ENCODE measurements at places on chromosomes 1 and 21. TPM values are rescaled to one million over a fixed set of nuclear protein-coding genes. Genes with fewer than 3 reads are reported as not detected.
A peak's percentile ranks its signal among the peaks of the same experiment; 100 is the strongest.

GRCh38 chr1:193019442-193020026 is 39.6 kb downstream of the UCHL5 start:
- DNase-seq = peak; percentile 49

GRCh38 chr1:110673197-110673701 is 1.5 kb downstream of the KCNA3 start:
- no peak for DNase-seq

DNA sequence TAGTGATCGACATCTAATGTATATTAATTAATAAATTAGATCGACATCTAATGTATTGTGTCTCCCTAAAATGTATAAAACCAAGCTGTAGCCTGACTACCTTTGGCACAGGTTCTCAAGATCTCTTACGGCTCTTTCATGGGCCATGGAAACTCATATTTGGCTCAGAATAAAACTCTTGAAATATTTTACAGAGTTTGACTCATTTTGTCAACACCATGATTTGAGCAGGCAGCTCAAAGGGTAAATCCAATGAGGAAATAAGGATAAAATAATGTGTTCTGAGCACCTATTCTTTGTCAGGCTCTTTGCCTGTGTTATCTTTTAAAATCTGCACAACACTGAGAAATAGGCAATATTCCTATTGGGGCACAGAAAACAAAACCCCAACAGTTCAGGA is 223.4 kb upstream of the DUSP10 start:
- no peak for DNase-seq

- no peak for DNase-seq
Observed at GRCh38 chr1:203284411-203285123, 20.8 kb upstream of the BTG2 start.

GRCh38 chr1:79255421-79255820 is 248.9 kb upstream of the ADGRL4 start:
- no peak for DNase-seq

DNA sequence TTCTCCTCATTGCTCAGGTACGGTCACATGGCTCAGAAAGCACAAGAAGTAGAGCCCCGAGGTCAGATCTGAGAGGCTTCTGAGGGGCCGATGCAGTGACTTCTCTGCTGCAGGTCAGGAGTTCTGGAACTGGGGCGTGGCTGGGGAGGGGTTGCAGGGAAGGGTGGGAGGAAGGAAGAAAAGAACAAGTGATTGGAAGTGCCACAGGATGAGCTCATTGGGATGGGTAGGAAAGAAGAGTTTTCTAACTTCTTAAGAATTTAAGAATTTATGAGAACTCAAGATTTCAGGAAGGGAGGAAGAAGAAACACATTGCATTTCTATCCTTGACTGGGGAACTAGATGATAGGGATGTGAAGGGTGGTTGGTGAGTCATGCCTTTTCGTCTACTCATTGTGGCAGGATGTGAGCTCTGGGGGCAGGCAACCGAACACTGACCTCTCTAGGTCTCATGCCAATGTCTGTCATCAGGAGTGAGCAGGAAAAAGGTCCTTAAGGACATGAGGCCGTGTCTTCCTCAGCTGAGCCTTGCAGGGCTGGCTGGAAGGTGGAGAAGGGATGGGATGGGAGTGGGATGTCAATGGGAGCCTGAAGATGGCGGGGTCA is 497 bp downstream of the FCRLB start:
- peak; percentile 92 for DNase-seq

GRCh38 chr1:175844877-175845276 is 101.5 kb upstream of the TNR start:
- DNase-seq = no peak

GRCh38 chr1:240018617-240019016 is 73.1 kb upstream of the FMN2 start:
- DNase-seq = no peak

The CA6 gene
- not detected for total RNA-seq

The FCRL1 gene
- total RNA-seq = not detected

The C1orf141 gene
- not detected for total RNA-seq

Measured in RPMI7951 (cell line).